NCI-H2081 (cell line): ENCODE measurements at places on chromosomes 3 and 15.
A peak's percentile ranks its signal among the peaks of the same experiment; 100 is the strongest.

DNA sequence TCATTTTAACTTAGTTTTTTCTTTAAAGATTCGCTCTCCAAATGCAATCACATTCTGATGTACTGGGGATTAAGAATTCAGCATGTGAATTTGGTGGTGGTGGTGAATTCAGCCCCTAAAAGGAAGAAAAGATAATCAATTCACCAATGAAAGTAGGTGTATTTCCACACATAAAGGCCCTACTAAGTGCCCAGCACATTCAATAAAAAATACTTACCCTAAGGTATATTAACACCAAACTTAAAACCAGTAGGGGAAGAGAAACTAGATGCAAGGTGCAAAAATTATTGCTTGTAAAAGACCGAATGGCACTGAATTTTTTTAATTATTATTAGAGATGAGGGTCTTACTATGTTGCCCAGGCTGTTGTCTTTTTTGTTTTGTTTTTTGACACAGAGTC is 16.8 kb upstream of the SUCNR1 start:
- no peak for DNase-seq

DNA sequence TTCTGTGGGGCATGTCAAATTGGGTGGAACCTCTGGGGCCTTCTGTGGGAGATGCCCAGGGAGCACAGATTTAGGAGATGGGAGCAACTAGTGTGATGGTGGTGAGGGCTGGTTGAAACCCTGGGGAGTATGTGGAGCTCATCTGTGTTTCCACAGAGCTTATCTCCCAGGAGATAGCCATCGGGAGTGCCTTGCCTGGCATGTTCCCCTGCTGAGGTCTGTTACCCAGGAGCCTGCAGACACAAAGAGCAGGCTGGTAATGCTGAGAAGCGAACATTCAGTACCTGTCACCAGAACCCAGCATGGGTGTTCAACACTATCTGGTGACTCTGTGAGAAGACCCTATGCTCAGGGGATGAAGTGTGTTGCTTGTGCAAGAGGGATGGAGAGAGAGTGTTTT is 85.0 kb downstream of the CLSTN2 start:
- no peak for DNase-seq

DNA sequence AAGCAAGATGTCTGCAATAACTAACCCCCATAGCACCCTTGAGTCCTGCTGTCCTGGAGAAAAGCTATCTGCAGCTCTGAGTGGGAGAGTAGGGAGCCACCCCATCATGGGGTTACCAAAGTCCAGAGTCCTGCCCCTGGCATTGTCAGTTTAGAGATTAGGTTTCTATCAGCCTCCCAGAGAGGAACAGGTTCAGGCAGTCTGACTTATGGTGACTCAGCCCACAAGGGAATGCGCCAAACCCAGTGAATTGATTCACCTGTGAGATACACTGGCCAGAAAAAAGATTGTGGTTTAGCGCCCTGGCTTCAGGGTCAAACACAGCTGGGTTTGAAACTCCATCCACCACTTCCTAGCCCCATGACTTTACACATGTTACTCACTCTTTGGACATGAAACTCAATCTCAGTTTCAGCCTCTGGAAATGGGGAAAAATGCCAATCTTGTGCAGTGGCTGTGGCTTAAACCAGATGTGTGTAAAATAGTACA is 263.6 kb upstream of the HES1 start:
- DNase-seq: no peak

- DNase-seq: no peak
Measured at GRCh38 chr3:12967606-12968351, 105.5 kb downstream of the IQSEC1 start.

DNA sequence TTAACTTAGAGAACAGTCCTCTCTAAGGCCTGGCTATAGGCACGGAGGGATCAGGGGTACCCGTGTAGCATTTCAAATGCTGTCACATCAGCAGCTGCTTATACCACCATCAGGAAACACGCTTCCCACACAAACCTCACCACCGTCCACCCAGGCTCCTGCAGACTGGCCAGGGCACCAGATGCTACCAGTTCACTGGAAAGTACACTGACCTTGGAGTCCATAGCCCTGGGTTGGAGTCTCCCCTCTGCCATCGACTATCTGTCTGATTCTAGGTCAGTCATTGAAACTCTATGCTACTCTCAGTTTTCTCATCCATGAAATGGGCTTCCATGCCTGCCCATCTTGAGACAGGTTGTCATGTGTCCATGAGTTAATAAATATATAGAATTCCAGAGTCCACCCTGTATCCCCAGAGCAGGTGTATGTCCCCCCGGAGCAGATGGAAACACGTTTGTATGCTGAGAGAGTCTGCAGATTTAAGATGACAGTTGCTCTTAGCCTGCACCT is 156.0 kb upstream of the SMAD3 start:
- DNase-seq: no peak

- DNase-seq: no peak
Measured at GRCh38 chr3:127732879-127733350, 60.2 kb downstream of the ABTB1 start.

DNA sequence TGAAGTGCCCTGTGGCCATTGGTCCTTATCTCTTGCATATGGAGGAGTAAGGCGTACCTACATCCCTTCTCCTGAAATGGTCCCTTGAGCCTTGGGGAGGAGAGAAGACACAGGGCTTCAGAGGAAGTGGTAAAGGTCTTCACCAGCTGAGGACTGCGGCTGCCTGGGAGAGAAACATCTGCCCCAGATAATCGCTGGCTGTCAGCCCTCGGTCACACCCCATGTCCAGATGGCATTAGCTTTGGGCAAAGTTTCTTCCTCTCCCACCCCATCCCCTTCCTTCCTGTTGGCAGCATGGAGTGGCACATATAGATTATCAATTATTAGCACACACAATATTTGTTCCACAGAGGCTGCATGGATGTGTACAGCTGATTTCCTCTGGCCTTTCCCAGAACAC is 61.6 kb downstream of the LRTM1 start:
- no peak for DNase-seq

DNA sequence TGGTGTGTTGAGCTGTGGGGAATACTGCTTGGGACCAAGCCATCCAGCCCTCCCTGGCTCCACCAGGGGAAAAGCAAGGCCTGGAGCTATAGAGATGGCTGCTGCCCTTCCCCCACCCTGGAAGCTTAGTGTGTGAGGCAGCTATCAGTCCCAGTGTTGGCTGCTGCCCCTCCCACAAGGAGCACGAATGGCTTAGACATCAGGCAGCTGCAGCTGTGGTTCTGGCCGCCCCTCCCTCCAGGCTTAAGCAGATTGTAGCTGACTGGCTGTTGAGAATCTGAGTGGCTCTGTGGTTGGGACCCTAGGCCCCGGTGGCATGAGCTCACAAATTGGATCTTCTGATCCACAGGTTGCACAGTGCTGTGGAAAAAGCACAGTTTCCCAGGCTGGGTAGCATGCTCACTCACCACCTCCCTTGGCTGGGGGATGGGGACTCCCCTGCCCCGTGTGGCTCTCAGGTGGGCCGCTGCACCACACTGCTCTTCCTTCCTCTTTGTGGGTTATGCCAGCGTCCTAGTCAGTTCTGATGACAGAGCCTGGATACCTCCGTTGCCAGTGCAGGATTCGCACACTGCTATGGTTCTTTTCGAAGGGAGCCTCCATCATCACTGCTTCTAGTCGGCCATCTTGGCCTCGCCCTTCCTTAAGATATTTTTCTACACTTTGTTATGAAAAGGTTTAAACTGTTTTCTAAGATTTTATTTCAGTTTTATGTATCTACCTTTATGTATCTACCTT is 21.2 kb upstream of the SUCNR1 start:
- DNase-seq: no peak

DNA sequence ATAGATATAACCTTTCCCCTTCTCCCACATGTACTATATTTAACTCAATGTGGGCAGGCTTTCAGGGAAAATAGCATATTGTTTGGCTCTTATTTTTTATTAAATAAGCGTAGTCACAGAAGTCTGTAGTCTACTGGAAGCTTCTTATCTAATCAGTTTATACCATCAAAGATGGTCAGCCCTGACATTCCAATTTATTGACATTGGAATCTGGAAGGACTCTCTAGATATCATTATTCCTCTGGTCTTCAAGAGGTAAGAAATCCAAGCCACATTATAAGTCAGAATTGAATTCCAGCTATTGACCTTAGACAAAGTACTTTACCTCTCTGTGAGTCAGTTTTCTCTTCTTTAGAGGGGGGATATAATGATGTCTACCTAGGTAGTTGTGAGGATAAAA is 38.5 kb upstream of the SCAANT1 start:
- DNase-seq: no peak

GRCh38 chr3:14344351-14344750 is 58.1 kb upstream of the SLC6A6 start:
- DNase-seq: no peak

GRCh38 chr3:82643948-82644347 is 882.5 kb upstream of the GBE1 start:
- no peak for DNase-seq

DNA sequence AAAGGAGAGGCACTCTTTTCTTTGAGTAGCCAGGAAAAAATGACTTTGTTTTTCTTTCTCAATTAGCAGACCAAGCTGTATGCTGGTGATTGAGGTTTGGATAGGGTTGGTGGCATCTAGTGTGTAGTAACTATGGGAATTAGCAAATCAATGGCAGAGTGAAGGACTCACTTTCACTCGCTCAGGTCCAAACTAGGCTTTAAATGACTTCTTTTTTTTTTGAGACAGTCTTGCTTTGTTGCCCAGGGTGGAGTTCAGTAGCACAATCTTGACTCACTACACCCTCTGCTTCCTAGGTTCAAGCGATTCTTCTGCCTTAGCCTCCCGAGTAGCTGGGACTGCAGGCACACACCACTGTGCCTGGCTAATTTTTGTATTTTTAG is 35.9 kb downstream of the PRKCI start:
- no peak for DNase-seq

- DNase-seq: no peak
Measured at GRCh38 chr3:187777331-187777941, 32.2 kb upstream of the BCL6 start.

DNA sequence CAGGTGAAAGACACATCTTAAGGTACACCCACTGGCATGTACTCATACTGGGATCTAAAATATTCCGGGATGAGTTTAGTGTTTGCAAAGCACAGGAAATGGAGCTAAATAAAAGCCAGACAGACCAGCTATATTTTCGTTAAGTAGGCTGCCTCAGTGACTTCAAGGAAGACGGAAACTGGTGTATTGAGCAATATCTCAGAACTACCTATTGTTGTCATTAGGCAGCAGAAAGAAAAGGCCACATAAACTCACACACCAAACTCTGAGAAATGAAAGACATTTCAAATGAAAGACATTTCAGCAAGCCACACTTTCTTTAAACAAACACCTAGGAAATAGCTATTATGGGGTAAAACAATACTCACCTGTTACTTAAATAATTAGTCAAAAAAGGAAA is 761.7 kb upstream of the SEMA6D start:
- no peak for DNase-seq

- DNase-seq: peak; percentile 34
Measured at GRCh38 chr15:88894348-88894818, 961 bp downstream of the HAPLN3 start.

- no peak for DNase-seq
Measured at GRCh38 chr3:188241072-188241471, 87.1 kb downstream of the LPP start.

DNA sequence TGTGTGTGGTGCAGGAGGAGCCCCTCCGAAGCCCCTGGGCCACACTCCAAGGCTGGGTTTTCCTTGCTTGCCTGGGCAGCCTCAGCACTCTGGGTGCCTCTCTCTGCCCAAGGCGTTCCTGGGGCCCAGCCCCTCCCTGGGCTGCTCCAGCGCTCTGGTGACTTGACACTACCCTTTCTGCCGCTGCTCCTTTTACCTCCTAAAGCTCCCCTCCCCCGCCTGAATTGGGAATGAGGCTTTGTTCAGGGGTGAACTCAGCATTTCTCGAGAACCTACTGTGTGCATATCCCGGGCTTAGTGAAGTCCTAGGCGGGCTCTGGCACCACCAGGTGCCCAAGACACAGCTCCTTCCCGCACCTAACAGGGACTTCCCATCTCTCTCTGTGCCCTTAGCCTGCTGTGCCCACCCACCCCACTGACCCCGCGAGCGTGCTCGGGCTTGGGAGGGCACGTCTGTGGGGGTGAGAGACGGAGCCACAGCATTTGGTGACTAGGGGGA is 1.2 kb upstream of the BAHD1 start:
- peak; percentile 14 for DNase-seq

GRCh38 chr15:38524156-38524555 is 40.5 kb downstream of the RASGRP1 start:
- no peak for DNase-seq

- DNase-seq: no peak
Measured at GRCh38 chr15:98840053-98840452, 167.5 kb downstream of the PGPEP1L start.

- no peak for DNase-seq
Measured at GRCh38 chr15:58537033-58537432, 105.2 kb downstream of the LIPC start.

DNA sequence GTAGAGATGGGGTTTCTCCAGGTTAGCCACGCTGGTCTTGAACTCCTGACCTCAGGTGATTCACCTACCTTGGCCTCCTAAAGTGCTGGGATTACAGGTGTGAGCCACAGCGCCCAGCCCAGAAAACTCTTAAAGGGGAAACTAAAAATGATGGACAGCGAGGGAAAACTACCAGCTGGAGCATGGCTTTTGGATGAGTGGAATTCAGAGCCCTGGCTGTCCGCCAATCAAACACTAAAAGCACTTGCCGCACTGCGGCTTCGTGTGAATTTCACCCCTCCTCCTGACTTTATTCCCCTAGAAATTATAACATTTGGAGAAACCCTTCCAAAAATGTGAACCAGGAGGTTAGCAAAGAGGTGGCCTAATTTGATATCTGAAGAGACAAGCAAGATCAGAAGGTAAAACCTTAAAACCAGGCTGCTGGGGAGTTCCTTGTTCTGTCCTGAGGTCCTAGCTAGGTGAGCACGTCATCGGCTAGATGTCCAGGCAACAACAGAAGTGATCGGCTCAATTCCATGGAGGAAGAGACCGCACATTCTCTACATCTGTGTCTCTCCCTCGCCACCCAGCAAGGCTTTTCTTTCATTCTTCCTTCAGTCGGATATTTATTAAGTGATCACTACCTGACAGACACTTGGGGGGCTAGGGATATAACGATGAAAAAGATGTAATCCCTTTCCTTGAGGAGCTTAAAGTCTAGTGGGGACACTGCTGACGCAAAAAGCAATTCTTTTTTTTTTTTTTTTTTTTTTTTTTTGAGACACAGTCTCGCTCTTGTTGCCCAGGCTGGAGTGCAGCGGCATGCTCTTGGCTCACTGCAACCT is 1.7 kb downstream of the TM4SF19 start:
- no peak for DNase-seq

DNA sequence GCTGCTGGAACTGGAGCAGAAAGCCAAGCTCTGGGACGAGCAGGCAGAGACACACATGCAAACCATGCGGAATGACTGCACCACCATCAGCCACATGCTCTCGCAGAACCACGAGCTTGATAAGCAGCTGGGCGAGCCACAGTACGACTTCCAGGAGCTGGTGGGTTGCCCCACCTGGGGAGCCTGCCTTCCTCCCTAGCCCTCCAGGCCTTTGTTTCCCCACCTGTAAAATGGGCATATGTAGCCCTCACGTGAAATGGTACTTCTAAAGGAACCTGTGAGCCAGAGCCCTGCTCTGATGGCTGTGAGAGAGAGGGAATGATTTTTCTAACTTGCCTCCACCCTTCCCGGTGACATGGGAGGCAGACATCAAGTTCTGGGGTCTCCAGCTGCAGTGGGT is 44.6 kb upstream of the GOLGA6B start:
- DNase-seq: no peak
